Dermis microvascular lymphatic vessel endothelial cell (primary cell): ENCODE measurements at places on chromosomes 6 and 20.
A peak's percentile ranks its signal among the peaks of the same experiment; 100 is the strongest.

- no peak for DNase-seq
Measured at GRCh38 chr20:14991023-14991422, 653.6 kb upstream of the FLRT3 start.

- DNase-seq, result no peak
Measured at GRCh38 chr6:99841297-99841696, 152.7 kb downstream of the MCHR2 start.

GRCh38 chr6:133768656-133769295, 120.1 kb upstream of the TCF21 start:
- peak; percentile 4 for DNase-seq

DNA sequence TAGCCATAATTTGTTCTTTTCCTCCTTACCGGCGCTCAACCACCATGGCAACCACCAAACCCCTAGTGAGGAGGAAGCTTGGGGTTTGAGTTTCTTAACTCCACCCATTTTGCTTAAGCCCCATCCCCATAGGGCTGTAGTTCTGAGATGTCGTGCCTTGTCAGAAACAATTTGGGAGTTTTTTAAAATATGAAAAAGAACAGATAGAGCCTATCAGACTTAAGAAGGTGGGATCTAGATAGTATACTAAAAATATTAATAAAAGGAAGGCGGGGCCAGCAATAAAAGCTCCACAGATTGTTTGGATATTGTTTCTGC, 5.6 kb downstream of the BRD2 start:
- DNase-seq, result no peak

DNA sequence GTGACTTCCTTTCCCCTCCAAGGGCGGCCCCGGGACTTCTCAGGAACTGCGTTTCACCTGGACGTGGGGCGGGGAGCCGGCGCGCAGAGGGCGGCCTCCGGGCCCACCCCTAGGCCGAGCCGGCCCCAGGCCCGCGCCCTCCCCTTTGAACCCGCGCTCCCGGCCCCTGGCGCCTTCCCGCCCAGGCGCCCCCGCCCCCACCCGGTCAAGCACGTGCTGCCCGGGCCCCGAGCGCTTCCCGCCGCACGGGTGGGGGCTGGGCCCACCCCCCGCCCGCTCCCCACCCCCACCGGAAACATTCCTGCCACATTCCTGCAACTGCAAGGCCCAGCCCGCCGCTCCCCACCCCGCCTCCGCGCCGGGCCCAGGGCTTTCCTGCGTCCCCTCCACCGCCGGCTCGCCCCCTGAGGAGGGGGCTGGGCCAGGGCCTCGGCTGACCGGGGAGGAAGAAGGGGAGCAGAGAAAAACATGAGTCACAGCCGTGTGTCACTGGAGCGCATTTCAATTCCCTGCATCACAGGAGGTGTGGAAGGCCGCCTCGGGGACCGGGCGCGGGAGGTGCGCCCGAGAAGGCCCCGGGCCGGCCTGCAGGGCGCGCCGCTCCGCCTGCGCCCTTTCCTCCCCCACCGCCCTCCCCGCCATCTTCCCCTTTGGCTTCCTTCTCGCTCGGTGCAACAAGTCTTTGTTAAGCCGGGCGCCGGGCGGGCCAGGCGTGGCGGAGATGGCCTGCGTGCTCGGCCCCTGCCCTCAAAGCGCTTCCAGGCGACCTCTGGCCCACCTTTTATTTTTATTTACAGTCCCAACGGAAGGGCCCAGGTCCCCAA, 1.2 kb upstream of the HMGA1 start:
- peak; percentile 90 for DNase-seq

DNA sequence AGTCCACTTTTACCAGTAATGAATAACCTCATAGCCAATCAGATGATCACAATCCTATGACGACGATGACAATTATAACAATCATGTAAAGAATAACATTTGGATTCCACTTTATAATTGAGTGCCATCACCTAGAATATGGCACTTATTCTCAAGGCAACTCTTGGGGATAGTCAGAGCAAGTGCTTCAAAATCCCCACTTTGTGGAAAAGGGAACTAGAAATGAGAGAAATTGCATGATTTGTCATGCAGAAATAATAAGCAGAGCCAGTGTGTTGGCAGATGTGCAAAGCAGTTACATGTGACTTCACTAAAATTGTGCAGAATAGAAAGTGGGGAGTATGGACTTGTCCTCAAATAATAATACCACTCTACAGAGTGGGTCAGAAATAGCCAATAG, 41.3 kb downstream of the FRK start:
- DNase-seq, result no peak
